Naive B cell (primary cell): ENCODE measurements at places on chromosomes 7 and 10. TPM values are rescaled to one million over a fixed set of nuclear protein-coding genes. Genes with fewer than 3 reads are reported as not detected.

The IGFBP1 gene
- polyA plus RNA-seq, result not detected

The GBX1 gene
- polyA plus RNA-seq, result not detected

The PRPS1L1 gene
- polyA plus RNA-seq, result not detected

The STEAP4 gene
- 0.13 TPM for polyA plus RNA-seq

GRCh38 chr10:57513637-57514036, 754.1 kb downstream of the IPMK start:
- H3K36me3 ChIP-seq, result no peaks in the 10 kb centered on the region
- H3K27me3 ChIP-seq, result no peaks in the 10 kb centered on the region
- no peak for DNase-seq
- H3K4me1 ChIP-seq, result no peaks in the 10 kb centered on the region

DNA sequence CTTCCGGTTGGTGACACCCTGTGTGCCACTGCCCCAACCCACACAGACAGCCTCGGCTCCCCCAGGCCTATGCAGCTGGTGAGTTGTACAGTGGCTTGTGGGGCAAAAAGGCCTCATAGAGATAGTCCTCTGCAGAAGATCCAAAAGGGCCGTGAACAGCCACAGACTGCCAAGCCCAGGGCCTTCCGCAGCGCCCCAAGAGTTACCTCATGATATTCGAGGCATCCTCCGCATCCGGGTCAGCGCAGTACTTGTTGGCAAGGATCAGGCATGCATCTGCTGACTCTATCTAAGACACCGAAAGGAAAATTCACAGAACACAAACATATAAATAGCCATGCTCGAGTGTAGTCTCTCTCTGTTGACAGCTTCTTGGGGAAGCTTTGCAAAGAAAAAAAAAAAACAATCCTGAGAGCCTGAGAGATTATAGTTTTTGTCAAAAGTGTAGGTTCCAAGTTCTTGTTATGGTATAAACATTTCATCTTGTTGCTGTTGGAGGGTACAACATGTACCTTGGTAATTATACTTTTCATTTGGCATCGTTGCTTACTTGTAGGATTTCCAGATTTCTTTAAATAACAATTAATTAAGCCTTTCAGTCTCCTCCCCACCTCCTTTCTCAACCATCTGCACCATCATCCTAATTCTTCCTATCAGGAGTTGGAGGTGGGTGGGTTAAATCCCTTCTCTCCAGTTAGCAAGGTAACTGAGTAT, 553.0 kb downstream of the KCNMA1 start:
- no peaks in the 10 kb centered on the region for H3K4me1 ChIP-seq
- DNase-seq, result no peak
- H3K4me3 ChIP-seq, result no peak overlapping the region
- H3K27me3 ChIP-seq, result no peaks in the 10 kb centered on the region
- H3K27ac ChIP-seq, result no peak overlapping the region
- H3K36me3 ChIP-seq, result no peaks in the 10 kb centered on the region

DNA sequence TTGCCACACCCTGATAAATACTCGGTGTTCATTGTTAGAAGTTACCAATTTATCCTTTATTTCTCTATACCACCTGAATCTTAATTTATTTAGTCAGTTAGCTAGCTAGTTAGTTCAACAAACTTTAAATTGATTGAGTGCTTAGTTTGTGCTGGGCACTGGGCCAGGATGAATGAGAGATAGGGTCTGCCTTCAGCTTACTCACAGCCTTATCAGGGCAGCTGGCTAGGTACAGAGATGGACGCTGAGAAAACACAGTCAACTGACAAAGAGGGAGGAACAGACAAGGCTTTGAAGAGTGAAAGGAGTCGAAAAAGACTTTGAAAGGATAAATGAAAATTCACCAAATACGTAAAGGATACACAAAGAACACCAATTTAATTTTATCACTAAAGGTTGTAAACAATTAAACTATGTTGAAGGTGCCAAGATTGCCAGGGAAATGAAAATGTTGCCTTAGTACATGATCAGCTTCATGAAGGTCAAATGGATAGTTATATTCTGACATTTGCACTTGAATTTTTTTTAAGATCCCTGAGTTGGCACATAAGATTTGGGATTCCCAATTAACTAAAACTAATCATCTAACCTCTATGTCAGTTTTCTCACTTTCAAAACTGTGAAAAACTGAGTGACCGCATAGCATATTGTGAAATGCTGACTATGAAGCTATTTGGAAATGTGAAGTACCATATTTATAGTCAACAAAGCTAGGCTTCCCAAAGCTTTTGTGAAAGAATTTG, 2.1 kb downstream of the CAV2 start:
- H3K27me3 ChIP-seq, result peaks cover 54% of the 10 kb centered on the region
- DNase-seq, result no peak
- H3K4me1 ChIP-seq, result peaks cover 16% of the 10 kb centered on the region
- no peak overlapping the region for H3K27ac ChIP-seq

DNA sequence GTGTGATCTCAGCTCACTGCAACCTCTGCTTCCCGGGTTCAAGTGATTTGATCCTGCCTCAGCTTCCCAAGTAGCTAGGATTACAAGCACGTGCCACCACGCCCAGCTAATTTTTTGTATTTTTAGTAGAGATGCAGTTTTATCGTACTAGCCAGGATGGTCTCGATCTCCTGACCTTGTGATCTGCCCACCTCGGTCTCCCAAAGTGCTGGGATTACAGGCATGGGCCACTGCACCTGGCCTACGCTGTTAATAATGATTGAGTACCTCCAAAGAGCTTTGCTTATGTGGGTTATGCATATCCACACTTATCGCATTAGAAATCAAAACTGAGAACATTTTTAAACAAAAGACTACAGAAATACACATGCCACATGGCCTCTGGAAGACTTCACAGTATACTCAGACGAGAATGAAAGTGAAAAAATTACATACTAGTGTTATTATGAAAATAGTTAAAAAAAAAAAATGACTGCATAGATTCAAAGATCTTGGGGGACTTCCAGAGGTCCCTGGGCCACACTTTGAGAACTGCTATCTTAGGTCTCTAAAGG, 25.4 kb downstream of the RPP38 start:
- no peak overlapping the region for H3K27ac ChIP-seq
- H3K4me3 ChIP-seq, result no peak overlapping the region
- no peaks in the 10 kb centered on the region for H3K27me3 ChIP-seq
- H3K36me3 ChIP-seq, result peaks cover 17% of the 10 kb centered on the region

- no peak for DNase-seq
- H3K27ac ChIP-seq, result no peak overlapping the region
- H3K27me3 ChIP-seq, result no peaks in the 10 kb centered on the region
- peaks cover 8% of the 10 kb centered on the region for H3K4me1 ChIP-seq
- no peaks in the 10 kb centered on the region for H3K36me3 ChIP-seq
Measured at GRCh38 chr10:31958856-31959255, 30.2 kb upstream of the ARHGAP12 start.

DNA sequence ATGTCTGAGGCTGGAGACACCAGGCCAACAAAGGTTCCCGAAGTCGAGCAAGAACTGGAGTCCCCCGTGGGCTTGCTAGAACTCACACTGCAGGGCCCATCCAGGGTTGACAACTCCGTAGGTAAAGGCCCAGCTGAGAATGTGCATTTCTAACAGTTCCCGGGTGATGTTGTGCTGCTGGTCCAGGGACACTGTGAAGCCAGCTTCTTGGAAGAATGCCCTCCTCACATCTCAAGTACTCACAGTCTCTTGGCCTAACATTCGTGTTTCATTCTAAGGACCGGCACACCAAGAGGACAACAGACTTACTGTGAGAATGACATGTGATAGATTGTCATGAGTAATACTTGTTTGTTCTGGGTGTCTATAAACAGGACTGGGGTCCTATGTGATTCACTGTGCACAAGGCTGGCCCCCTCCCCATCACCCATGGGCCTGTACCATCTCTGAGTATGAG, 682.3 kb upstream of the IGFBP3 start:
- H3K27ac ChIP-seq, result no peak overlapping the region
- no peaks in the 10 kb centered on the region for H3K27me3 ChIP-seq
- H3K4me1 ChIP-seq, result no peaks in the 10 kb centered on the region
- no peaks in the 10 kb centered on the region for H3K36me3 ChIP-seq
- no peak for DNase-seq
